ENCODE measurements at places on chromosomes 12 and 14.

- no peak for DNase-seq
These were observed 8.7 kb upstream of the DDX47 start for GRCh38 chr12:12804432-12804886.

DNA sequence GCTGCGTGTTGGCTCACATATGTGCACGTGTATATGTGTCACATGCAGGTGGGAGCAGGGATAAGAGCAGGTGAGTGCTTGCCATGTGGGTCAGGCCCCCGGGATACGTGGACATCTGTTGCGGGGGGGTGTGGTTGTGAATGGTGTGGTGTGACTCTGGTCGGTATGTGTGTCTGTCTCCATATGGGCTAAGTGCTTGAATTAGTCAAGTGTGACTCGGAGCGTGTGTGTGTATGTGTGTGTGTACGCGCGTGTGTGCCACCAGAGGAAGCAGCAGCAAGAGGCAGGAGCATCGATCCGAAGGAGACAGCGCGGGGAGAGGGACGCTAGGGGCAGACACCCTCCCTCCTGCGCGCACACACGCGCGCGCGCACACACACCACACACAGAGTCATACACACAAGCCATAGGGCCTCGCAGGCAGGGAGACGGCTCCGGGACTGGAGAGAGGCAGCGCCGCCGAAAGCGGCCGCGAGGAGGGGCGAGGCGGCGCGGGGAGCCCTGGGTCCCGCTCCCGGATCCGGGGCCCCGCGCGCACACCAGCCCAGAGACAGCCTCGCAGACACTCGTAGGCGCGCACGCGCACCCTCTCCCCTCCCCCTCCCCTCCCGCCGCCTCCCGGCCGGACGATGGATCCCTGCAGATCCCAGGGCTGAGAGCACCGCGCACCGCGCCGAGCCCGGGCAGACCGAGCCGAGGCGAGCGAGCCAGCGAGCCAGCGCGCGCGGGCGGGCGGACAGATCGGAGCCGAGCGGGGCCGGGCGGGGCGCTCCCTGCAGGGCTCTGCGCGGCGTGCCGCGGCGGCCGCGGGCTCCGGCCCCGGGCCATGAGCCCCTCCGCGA, at the start of gene ASIC1:
Gene ASIC1, plus strand, starts transcription at position 597 of the 842 bp plus-strand sequence. CDS start 1,171 bp downstream, outside the sequence.
- peak; percentile 76 for DNase-seq

DNA sequence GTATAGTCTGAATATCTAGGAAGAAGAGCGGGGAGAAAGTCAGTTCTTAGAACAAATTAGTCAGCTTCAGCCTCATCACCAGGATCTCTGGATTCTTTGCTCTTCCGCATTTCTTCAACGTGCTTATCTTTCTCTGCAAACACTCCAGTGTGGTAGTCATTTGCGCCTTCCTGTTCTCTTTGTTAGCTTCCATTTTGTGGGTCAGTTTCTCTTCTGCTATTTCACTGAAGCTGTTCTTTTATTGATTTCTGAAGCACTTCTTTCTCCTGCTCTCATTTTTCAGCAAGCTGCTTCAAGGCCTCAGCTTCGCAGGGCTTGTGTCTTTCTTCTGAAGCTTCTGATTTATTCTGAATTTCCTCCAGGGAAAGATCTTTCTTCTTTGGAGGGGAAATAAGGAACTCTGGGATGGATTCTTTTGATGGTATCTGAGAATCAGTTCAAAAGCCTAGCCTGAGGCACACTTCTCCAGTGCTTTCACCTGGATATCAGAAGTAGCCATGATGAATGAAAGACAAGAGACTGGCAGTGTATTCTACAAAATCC, 13.5 kb downstream of the AMN1 start:
- peak; percentile 52 for DNase-seq

DNA sequence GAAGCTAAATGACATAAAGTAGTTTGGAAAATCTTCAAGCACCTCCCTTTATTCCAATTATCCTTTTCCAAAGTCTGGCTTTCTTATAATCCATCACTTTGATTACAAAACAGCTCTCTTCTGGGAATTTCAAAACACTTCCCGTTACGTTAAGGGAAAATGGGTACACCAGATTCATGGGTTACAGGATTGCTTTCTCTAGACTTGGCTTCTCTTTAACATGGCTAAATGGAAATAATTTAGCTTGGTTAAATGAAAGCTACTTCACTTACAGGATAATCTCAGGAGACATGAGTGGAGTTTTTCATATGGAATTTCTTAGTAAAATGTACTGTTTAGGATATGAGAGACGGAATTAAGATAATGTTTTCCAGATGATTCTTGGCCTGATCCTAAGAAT, 14.7 kb downstream of the GSTZ1 start:
- DNase-seq, result no peak

DNA sequence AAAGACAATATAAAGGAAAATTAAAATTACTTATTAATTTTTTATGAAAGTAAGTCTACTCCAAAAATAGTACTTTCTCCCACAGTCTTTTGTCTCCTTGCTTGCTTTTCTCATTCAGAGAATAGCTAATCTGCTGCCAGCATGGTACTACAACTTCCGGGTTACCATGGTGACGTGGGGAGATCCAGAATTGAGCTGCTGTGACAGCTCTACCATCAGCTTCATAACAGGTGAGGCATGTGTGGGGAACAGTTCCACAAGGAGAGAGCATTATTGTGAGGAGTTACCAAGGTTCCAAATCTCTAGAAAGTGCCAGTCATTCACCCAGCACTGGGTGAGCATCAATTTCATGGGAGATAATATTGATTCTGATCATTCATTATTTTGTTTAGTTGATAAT, 197.8 kb downstream of the PTPRO start:
- DNase-seq, result no peak

- no peak for DNase-seq
These were observed 143.9 kb upstream of the NAV3 start for GRCh38 chr12:77686760-77687159.

DNA sequence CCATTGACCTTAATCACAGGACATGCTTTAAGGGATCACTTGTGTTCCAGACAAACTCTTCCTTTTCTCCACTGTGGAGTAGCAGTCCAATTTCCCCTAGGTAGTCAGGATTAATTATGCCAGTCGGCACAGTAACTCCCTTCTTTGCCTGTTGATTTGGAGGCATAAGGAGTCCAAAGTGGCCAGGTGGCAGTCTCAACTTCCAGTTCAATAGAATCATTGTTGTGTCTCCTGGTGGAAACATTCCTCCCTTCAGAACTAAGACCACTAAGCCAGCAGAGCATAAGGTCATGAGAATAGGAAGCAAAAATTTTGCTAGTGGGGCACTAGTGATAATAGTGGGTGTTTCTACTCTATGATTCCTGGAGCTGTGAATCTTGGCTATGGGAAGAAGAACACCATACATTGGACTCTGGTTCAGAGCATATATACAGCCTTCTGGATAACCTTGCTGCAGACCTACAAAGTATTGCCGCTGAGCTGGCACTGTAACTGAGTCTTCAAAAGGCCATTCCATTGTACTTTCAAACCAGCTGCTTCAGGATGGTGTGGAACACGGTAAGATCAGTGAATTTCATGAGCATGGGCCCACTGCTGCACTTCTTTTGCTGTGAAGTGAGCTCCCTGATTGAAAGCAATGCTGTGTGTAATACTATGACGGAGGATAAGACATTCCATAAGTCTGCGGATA, 147.3 kb upstream of the MAX start:
- DNase-seq, result no peak

DNA sequence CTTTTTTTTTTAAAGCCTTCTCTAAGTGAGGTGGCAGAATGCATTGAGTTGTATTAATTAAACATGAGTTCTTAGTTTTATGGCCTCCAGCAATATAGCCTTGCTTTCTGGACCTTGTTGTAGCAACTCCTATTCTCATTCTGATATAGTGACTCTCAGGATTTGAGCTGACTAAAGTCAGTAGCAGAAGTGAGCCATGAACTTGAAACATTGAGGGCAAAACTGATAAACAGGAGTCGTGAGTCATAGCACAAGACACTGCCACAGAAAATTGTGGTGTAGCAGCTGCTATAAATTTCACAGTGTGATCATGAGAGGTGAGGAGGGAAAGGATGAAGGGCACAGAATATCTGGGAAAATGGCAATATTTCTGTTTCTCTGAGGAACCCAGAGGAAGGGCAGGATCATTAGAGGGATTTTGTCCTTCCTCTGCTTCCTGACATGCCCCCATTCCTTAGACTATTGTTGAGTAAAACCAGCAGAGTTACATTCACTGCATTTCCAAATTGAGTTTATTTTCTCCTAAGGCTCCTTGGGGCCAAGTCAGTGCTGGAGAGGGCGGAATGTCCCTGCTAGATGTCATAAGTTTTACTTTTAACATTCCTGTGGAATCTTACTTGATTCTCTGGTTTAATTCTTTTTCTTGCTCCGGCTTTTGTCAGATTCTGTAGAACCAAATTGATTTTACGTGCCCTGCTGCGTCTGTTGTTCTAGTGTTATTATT, 7.5 kb downstream of the KLRG1 start:
- no peak for DNase-seq

- no peak for DNase-seq
These were observed 14.4 kb downstream of the TMTC1 start for GRCh38 chr12:29769162-29769858.

GRCh38 chr14:104660597-104660996, 28.8 kb upstream of the INF2 start:
- DNase-seq, result no peak

DNA sequence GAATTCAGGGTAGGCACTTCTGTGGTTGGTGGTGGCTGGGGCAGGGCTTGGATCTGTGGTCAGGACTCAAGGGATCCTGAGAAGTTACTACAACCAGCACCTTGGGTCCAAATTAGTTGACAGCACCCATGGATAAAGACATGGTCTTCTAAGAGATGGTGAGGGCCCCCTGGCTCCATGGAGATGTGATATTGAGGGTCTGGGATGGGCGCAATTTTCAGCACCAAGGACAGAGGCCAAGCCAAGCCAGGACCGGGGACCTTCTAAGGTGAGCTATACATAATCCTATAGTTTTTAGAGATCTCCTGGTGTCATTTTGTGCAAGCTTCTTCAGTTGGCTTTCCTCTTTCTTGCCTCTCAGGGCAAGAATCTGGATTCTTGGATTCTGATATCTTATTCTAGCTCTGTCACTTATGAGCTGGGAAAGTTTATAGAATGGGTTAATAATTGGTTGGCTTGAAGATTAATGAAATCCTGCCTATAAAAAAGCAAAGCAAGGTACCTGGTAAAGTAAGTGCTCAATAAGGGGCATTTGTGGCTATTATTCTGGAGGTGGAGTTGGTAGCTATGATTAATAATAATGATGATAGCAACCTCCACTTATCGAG, 130.1 kb upstream of the LHX5 start:
- DNase-seq, result no peak

DNA sequence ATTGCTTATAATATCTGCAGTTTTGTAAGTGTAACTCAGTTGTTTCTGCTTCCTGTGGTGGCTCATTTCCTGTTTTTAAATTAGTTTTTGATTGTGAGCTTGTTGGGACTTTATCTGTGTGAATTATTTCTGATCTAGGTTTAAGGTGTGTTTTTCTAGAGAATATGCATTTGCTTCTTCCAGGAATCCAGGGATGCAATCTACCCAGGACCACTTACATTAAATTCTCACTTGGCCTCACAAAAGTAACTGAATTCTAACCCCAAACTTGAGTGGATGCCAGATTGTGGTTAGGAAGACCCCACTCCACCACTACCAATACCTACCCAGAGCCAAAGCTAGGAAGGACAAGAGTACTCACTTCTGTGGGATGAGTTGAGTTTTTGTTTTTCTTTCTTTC, 11.9 kb downstream of the STYX start:
- DNase-seq, result no peak

GRCh38 chr12:46246021-46246700, 22.7 kb downstream of the SLC38A1 start:
- no peak for DNase-seq

- no peak for DNase-seq
These were observed 41.0 kb downstream of the BDKRB1 start for GRCh38 chr14:96297000-96297399.

DNA sequence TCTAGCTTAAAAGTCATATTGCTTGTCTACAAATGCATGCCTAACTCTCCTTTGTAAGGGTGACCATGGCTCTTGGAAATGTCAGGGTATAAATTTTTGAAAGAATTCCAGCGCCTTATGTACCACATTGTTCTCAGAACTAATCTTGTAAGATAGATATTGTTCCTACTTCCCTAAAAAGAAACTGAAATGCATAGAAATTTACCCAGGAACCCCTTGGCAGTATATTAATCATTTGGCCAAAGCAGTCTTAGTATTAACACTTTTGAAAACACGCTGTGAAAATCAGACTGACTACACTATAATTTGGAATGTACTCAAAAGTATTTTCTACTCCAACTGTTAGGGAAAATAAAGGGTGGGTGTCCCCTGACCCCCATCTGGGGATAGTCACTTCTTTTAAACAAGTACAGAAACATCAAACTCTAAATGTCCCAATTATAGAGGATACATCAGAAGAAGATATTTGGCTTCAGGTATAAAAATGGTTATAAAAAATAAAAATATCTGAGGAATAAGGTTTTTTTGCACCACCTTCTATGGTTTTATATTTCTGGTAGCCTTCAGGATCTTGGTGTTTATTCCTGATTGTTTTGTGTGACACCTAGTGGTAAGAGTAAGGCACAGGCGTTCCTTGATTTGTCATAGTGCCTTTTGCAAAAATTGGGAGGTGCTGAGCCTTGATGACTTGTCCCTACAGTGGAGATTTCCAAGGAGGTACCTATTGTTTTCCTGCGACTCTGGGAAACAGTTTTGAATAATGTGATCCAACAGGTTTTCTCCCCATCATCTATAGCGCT, 2.2 kb upstream of the NFKBIA start:
- DNase-seq, result peak; percentile 82

- DNase-seq, result no peak
These were observed 271.6 kb upstream of the DCN start for GRCh38 chr12:91454179-91454578.

GRCh38 chr12:89760783-89761182, 52.1 kb upstream of the ATP2B1 start:
- DNase-seq, result no peak

GRCh38 chr12:64099397-64099796, 122.7 kb downstream of the KICS2 start:
- DNase-seq, result no peak

DNA sequence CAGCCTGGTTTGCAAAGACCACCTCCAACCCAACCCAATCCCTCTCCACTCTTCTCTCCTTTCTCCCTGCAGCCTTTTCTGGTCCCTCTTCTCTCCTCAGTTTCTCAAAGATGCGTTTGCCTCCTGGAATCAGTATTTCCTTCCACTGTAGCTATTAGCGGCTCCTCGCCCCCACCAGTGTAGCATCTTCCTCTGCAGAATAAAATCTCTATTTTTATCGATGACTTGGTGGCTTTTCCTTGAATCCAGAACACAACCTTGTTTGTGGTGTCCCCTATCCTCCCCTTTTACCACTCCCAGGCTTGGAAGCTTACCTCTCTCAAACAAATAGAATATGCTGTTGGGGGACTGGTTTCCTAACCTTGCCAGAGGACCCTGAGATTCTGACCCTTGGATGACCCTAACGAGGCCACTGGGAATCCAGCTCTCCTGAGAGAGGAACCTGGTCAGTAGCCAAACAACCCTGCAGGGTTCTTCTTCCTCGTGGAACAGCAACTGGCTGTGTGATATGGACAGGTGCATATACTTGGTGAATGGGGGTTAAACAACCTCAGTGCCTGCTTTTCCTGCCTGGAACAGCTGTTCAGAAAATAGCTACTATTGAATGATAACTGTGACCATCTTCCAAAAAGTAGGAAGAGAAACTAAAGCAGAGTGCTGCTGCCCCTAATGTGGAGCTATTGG, 4.4 kb downstream of the WNT1 start:
- DNase-seq, result no peak
